ENCODE measurements at places on chromosomes 3 and 15. TPM values are rescaled to one million over a fixed set of nuclear protein-coding genes. Genes with fewer than 3 reads are reported as not detected.

GRCh38 chr3:35088943-35089342 lies 550.4 kb upstream of the ARPP21 start:
- no peak for DNase-seq

FANCD2OS gene
- total RNA-seq, result not detected

CHCHD6 gene
- 12.5 TPM for total RNA-seq

PRRT3 gene
- total RNA-seq, result 3.4 TPM

ABI3BP gene
- total RNA-seq, result 0.64 TPM

SAMD7 gene
- not detected for total RNA-seq

DNA sequence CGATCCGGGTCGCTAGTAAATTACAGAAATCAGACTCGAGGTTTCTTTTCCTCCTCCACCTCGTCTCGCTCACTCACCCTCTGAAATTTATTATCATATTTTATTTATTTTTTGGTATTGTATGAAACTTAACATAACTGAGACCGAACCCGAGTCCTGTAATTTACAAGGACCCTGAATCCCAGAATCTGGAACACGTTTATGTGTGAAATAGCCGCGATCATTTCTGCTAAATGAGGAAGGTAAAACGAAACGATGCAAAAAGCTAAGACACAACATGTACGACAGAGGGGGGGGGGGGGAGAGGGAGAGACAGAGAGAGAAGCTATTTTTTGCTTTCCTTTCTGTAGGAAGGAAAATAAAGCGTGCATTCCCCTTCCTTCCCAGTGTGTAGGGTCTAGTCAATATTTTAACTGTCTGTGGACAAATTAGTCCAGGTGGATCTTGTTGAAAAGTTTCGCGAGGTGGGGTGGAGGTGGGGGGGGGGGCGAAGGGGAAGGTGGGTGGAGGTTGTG lies 1.6 kb downstream of the BBX start:
- DNase-seq, result peak; percentile 28

IGSF11 gene
- 0.18 TPM for total RNA-seq

DNA sequence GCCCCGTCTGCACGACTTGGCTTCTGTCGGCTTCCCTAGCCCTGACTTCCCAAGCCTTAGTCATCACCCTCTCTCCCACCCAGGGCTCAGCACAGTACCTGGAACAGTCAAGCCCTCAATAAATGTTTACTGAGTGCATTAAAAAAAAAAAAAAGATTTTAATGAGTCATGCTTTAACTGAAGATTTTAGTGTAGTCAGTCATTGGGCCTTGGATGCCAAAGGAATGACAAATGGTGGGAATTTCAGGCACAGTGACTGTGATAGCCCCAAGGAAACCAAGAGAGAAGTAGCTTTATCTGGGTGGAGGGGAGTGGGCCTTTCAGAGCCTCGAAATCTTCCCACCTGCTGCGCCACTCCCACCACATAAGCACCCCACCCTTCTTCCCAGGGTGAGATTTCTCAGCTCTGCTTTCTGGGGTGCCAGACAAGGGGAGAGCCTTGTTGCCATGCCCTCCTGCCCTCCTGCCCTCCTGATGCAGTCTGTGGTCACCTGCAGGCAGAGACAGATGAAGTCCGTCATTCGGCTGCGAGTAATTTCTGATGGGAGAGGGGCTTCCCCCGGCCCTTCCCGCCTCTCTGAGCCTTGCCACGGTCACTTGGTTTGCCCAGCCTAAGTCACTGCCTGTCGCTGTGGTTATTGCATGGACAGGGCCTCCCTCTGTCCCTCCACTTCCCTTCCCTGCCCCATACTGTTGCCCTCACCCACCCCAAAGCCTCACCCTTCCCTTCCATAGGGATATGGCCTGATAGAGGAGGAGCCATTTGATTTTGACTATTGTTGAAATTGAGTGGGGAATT lies 41.8 kb downstream of the SMAD3 start:
- DNase-seq, result peak; percentile 99

GRCh38 chr3:101300073-101300472 lies 20.3 kb downstream of the IMPG2 start:
- DNase-seq, result no peak

- no peak for DNase-seq
These were observed 59.4 kb downstream of the B3GNT5 start for GRCh38 chr3:183312433-183312832.

DNA sequence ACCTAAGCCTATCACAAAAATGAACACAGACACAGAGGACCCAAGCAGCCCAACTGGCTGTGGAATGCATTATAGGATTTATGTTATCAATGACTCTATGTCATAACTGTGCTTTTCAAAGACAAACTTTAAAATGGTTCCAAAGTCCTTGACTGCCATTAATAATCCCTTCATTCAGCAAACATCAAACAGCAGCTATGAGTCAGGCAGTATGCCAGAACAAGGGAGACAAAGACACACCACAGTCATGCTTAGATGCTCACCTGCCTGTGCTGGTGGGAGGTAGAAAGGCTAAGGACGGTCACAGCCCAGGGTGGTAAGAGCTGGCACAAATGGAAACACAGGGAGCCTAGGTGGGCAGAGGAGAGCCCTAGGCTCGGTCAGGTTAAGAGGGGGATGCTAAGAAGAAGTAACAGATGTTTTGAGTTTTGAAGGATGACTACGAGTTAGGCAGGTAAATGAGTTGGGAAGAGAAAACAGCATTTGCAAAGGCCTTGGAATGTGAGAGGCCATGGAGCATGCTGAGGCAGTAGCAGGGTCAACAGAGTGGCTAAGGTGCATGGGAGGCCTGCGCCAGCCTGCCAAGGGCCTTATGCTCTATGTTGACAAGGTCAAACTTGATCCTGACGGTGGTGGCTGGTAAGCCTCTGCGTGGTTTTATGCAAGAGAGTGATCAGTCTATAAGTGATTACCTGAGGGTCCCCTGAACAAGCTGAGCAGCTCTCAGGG lies 23.0 kb downstream of the NMNAT3 start:
- no peak for DNase-seq

DNA sequence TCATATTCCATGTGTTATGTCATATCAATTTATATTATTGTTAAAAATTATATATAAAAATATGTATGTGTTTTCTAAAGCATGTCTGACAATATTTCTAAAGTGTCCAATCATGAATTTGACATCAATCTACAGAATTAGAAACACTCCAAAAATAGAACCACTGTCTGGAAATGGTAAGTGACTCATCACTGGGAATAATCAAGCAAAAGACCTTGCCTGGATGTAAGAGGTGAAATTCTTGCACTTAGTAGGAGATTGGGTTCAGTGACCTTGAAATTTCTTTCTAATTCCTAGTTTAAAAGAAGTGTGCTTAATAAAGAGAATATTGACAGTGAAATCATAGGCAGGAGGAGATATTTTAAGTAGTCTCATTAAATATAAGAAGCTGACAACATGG lies 188.8 kb downstream of the ZNF385D start:
- DNase-seq, result no peak

Measured in H4 (cell line).